ENCODE measurements at places on chromosomes 11 and 22.

- DNase-seq = no peak
These were observed 264.4 kb downstream of the CTTN start for GRCh38 chr11:70662691-70663098.

DNA sequence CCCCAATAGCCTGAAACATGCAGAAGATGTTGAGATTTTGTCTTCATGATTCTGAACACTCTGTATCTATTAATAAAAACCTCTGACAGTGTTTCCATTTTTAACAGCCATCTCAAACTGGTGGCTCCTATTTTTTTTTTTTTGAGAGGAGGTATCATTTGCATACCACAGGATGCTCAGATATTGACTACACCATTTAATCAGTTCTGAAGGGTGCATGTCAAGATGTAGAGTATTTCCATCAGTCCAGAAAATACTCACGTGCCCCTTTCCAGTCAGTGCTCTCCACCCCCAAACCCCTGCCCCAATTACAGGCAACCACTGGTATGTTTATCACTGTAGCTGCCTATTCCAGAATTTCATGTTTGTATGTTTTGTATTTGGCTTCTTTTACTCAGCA lies 85.3 kb upstream of the SORL1-AS1 start:
- no peak for DNase-seq

GRCh38 chr11:79663017-79663416 lies 222.2 kb upstream of the TENM4 start:
- no peak for DNase-seq

GRCh38 chr22:40960145-40960544 lies 9.0 kb downstream of the RBX1 start:
- no peak for DNase-seq

DNA sequence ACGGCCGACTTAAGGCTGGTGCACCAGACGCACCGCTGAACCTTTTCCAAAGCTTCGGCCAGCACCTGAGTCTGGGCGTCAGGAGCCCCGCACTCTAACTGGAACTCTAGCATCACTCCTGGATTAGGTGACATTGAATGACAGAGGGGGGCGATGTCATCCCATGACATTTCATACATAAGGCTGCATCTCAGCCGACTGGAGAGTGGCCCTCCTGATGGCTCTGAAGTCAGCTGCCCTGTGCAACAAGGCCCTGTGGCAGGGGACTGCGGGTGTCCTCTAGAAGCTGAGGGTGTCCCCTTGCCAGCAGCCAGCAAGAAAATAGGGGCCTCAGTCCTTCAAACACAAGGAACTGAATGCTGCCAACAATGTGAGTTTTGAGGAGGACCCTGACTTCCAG lies 10.1 kb upstream of the FADS3 start:
- no peak for DNase-seq

- DNase-seq = peak; percentile 43
These were observed 18.4 kb downstream of the SELENOO start for GRCh38 chr22:50218996-50219727.

- no peak for DNase-seq
These were observed 117.2 kb upstream of the IGLL5 start for GRCh38 chr22:22770280-22770871.

- no peak for DNase-seq
These were observed 27.3 kb upstream of the SUSD2 start for GRCh38 chr22:24153959-24154358.

- peak; percentile 69 for DNase-seq
These were observed 9.2 kb upstream of the RBM14 start for GRCh38 chr11:66607126-66607834.

GRCh38 chr22:49995361-49996118 lies 17.0 kb downstream of the IL17REL start:
- DNase-seq = no peak

GRCh38 chr22:43293655-43294392 lies 49.3 kb downstream of the SCUBE1 start:
- DNase-seq = no peak

DNA sequence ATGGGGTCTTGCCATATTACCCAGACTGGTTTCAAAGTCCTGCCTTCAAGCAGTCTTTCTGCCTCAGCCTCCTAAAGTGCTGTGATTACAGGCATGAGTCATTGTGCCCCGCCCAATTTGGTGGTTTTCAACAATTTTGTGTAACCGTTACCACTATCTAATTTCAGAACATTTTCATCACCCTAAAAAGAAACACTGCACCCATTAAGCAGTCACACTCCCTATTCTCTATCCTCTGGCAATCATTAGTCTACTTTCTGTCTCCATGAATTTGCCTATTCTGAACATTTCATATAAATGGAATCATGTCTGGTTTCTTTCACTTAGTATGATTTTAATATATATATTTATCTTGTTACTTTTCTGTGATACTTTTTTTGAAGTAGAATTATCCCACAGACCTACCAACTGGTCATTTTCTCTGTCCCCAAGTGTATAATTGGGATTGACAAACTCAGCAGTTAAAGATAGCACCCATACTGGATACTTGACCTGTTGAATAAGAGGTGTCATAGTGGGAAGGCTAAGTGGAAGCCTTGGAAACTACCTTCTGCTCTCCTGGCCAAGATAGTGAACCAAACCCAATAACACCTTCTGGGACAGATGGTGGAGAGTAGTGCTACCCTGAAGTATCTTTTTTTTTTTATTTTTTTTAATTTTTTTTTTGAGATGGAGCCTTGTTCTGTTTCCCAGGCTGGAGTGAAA lies 64.8 kb downstream of the STIM1 start:
- DNase-seq = peak; percentile 61

DNA sequence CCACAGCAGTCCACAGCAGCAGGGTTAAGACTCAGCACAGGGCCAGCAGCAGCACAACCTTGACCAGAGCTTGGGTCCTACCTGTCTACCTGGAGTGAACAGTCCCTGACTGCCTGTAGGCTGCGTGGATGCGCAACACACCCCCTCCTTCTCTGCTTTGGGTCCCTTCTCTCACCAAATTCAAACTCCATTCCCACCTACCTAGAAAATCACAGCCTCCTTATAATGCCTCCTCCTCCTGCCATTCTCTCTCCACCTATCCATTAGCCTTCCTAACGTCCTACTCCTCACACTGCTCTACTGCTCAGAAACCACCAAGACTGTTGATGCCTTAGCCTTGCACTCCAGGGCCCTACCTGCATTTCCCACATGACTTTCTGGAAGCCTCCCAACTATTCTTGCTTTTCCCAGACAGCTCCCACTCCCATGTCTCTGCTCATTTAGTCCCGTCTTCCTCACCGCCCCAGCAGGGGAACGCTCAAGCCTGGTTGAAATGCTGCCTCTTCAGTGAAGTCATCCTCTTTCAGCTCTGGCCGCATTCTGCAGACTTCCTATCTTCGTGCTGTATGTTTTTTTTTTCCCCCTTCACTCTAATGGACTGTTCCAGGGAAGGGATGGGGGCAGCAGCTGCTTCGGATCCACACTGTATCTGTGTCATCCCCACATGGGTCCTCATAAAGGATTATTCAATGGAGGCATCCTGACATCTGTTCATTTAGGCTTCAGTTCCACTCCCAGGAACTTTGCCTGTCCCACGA lies 3.3 kb downstream of the IL18BP start:
- no peak for DNase-seq

DNA sequence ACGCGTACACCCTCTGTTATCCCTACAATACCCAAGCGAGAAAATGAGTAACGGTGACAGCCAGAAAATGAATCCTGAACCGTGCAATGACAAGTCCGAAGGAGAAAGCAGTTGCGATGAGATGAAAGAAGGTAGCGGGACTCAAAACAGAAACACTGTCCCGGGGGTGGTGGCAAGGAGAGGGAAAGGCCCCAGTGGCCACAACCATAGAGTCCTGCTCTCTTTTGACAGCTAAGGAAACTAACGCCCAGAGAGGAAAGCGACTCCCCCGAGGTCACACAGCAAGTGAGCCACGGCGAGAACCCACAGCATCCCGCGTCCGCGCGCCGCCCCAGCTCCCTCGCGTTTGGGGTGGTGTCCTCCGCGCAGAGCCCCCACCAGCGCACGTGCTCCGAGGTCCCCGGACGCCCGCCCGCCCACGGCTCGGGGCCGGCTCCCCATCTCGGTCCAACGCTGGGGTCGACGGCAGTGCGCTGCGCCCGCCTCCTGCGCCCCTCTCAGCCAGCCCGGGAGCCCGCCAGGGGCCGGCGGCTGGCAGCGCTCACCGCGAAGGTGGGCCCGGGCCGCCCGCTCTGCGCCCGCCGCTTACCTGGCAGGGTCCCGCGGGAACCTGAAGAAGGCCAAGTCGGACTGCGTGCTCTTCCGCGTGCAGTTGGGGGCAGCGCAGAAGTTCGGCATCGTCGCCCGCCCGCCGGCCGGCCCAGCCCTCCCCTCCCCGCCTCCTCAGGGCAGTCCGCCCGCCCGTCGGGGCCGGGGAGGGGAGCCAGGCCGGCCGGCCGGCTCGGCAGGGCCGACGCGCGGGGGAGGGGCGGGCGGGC lies 564 bp downstream of the THAP12 start:
- DNase-seq = no peak

GRCh38 chr11:79449040-79449439 lies 8.2 kb upstream of the TENM4 start:
- no peak for DNase-seq

GRCh38 chr11:86914865-86915519 lies 40.2 kb downstream of the FZD4 start:
- no peak for DNase-seq

DNA sequence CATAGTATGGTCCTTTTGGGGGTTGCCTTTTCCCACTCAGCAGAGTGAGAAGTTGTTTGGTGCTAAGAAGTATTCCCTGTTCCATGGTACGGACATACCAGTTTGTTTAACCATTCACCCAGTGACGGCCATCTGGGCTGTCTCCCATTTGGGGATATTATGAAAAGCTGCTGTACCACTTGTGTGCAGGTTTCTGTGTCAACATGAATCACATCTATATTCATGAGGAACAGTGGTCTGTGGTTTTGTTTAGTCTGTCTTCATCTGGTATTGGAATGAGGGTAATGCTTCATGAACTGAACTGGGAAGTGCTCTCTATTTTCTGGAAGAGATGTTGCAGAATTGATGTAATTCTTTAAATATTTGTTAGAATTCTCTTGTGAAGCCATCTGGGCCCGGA lies 89.5 kb downstream of the TRMU start:
- no peak for DNase-seq

GRCh38 chr22:46349238-46349637 lies 13.7 kb downstream of the TRMU start:
- DNase-seq = no peak

GRCh38 chr11:109383306-109383705 lies 38.7 kb upstream of the C11orf87 start:
- no peak for DNase-seq

GRCh38 chr22:39490966-39491680 lies 11.0 kb upstream of the MIEF1 start:
- DNase-seq = no peak

GRCh38 chr22:36002718-36003260 lies 25.8 kb downstream of the RBFOX2 start:
- no peak for DNase-seq

- no peak for DNase-seq
These were observed 71.7 kb downstream of the RAB38 start for GRCh38 chr11:88103337-88104206.

DNA sequence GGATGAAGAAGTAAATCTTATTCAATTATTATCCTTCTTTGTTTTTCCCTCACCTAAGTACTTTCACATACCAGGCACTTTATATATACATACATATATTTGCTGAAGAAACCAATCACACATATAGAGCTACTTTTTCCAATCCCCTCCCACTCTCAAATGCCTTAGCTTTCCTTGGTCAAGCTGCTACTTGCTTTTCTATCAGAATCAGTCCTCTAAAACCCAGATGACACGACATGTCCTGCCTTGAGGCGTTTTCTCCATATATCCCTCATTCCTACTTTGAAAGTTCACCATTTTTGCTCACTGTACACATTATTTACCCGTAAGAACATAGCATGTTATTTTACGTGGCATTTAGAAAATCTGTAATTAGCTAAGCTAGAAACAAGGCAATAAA lies 5.4 kb downstream of the RAB38 start:
- no peak for DNase-seq
